ENCODE measurements at places on chromosomes 5 and 9. TPM values are rescaled to one million over a fixed set of nuclear protein-coding genes. Genes with fewer than 3 reads are reported as not detected.

The CCNJL gene
- 1.2 TPM for total RNA-seq

The MEGF10 gene
- total RNA-seq = 2.9 TPM

The ACOT12 gene
- total RNA-seq = not detected

The SAPCD2 gene
- total RNA-seq = 0.40 TPM

The PCDHGA1 gene
- 0.83 TPM for total RNA-seq

The DAB2IP gene
- total RNA-seq = 54.4 TPM

DNA sequence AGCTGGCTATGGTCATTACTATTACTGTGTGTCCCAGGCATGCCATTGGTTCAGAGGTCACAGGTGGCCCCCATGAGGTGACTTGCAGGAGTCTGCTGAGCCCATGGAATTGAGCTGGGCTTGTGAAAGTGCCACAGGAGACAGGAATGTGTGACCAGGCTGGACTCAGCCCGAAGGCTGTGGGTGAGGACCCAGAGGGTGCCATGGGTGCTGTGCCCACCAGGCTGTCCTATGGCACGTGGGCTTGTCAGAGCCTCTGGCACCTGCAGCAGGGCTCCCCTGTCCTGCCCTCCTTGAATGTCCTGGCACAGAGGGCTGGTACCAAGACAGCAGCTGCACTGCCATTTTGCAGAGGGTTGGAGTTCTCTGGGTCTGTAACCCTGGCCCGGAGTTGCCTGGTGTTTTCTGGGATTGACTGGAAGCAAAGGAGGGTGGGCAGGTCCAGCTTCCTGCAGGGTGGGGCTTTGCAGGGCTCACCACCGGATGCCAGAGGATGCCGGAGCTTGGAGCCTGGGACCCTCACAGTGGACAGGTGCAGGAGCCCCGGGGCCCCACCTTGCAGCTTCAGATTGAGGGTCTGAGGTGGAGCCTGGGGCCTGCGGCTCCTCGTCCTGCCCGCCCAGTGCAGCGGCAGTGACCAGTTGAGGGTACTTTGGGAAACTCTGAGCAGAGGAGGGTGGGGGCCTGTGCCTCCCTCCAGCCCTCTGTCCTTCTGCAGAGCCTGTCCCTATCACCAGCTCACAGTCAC, 14.2 kb downstream of the COL5A1 start:
- no peak for DNase-seq

- DNase-seq = no peak
Measured at GRCh38 chr5:128528637-128529255, 9.3 kb downstream of the FBN2 start.

DNA sequence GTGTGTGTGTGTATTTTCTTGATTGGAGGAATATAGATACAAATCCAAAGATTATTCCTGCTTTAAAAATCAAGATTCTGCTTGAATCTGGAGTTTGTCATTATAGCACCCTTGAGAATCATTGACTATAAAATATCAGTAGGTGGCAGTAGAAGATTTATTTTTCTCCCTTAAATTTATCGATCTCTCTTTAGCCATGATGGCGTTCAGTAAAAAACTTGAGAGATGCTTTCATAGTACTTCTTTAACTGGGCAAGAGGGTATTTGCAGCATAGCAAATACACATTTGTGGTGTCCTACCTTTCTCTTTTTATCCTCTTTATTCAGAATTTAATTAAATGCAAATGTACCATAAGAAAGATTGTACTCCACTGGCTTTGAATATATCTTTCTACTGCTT, 307.7 kb downstream of the ADGRV1 start:
- DNase-seq = no peak

DNA sequence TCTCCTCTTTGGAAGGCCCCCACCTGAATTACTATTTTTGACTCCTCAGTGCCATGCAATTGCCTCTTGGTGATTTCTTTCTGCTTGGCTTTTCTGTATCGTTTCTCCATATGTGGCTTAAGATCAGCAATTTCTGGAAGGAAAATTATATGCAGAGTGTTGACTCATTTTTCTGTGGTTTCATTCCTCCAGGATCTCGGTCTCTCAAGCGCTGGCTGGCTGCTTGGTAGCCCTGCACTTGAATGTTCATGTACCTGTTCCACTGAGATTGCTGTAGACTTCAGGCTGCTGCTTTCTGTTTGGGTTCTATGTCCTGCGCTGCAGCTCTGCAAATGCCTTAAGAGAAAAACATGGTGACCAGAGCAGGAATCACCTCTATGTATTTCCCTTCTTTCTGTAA, 77.6 kb downstream of the INIP start:
- DNase-seq = no peak

DNA sequence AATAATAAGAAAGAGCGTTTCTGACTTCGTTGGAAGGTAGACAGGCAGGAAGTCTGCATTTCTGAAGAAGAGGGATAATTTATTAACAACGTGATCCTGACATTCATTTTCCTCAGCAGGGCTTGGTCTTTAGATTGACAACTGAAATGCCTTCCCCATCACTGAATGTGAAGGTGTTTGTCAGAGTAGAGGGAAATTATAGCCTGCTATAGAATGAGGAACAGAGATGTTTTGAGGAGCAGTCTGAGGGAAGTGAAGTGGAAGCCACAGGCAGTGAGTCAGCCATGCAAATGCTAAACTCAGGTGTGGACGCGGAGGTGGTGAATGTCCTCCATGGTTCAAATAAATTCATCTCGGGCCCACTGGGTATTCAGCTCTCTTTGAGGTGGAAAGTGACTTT, 30.5 kb downstream of the C7 start:
- no peak for DNase-seq

DNA sequence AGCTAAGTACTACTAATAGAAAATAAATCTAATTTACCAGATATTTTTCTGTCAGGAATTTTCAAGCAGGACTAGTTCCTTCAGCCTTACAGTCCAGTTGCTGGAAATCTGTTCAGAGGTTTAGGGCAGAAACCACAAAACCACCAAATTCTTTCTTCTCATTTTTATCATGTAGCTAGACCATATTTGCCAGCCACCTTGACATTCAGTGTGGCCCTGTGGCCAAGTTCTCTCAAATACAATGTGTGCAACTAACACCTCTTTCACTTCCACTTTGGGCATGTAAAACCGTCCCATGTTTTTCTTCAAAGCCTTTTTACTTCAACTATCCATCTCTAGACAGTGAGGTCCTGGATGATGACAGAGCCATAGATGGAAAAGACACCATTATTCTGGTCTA, 1133.2 kb upstream of the CDH18 start:
- no peak for DNase-seq

- no peak for DNase-seq
Measured at GRCh38 chr5:50875002-50875344, 208.5 kb downstream of the PARP8 start.

- DNase-seq = no peak
Measured at GRCh38 chr9:110058304-110058953, 149.5 kb downstream of the C9orf152 start.

DNA sequence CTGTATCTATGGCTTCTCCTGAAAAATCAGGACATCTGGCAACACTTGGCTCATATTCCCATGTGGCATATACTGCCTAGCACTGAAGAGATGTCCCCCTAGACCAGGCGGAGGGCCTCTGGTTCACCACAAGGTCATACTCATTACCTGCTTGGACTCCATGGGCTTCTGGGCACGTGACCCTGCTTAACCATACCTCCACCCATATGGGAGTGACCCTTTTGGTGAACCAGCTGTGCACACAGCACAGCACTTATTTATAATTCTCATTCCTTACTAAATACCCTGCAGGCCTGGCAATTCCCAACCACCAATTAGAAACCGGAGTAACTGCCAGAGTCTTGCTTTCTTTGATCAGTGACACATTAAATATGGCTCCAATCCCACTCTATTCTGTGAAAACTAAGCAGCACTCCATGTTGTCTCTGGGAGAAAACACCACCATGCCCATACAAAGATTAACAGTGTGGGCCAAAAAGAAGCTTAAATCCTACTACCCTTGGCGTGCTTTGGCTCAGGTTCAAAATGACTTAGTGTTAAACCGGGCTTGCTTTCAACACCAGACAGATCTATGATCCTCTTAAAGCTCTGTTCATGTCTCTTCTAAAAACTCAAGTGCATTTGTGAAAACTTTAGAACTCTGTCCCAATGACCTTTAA, 57.7 kb downstream of the MTMR12 start:
- no peak for DNase-seq

DNA sequence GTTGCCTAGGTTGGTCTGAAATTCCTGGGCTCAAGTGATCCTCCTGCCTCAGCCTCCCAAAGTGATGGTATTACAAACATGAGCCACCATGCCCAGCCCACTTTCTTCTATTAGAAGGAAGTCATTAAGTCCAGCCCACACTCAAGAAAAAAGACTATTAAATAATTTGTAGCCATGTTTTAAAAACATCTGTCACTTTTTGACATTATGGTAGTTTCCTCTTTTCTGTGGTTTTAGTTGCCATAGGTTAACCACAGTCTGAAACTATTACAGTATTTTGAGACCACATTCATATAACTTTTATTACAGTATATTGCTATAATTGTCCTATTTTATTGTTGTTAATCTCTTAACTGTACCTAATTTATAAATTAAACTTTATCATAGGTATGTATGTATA, 31.9 kb upstream of the C5orf24 start:
- no peak for DNase-seq

- DNase-seq = no peak
Measured at GRCh38 chr9:9061627-9062026, 1262.0 kb upstream of the DMAC1 start.

DNA sequence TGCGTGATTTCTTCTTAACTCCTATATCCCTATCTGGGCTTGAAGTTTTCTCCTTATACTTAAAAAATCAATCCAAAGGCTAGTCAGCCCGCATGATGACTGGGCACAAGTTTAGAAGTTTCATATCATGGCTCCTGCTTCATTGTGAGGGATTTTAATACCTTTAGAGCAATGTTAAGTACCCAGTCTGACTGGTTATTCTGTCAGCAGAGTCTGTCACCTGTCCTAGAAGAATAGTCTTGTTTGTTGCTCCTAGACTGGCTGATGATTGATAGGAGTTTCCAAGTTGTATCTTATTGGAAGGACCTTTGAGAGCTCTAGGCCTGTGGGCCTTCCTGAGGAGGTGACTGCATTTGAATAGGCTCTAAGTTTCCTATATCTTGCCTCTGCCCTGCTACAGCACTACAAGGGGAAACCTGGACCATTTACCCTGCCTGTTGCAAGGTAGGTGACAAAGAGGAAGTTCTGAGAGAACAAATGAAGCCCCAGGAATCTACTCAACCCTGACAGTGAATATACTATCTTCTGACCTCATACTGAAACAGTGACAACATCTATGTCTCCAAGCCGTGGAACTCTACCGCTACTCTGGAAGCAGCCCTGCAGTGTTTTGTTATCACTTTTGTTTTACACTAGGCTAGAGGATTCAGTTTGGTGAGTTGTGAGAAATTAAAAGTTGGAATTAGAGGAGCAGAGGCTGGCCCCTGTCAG, 66.5 kb downstream of the F2RL2 start:
- no peak for DNase-seq

DNA sequence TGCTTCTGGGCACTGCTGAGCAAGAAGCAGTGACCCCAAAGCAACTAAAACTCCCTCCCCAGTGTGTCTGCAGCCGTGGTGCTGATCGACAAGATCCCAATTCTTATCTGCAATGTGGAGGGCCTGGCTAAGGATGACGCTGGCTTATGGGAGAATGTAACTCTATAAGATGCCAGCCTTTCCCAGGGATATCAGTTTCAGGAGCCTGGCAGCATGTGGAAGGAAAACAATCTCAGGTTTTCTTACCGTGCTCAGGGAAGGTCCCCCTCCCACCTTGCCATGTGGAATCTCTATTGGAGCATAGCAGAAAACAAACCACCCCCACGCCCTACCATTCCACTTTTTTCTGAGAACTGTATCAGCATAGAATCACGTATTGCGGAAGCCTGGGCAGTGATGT, 87.7 kb upstream of the PTPN3 start:
- DNase-seq = peak; percentile 62

- DNase-seq = no peak
Measured at GRCh38 chr5:31225118-31225517, 31.6 kb downstream of the CDH6 start.

- DNase-seq = no peak
Measured at GRCh38 chr9:37549527-37549926, 26.7 kb downstream of the FBXO10 start.

DNA sequence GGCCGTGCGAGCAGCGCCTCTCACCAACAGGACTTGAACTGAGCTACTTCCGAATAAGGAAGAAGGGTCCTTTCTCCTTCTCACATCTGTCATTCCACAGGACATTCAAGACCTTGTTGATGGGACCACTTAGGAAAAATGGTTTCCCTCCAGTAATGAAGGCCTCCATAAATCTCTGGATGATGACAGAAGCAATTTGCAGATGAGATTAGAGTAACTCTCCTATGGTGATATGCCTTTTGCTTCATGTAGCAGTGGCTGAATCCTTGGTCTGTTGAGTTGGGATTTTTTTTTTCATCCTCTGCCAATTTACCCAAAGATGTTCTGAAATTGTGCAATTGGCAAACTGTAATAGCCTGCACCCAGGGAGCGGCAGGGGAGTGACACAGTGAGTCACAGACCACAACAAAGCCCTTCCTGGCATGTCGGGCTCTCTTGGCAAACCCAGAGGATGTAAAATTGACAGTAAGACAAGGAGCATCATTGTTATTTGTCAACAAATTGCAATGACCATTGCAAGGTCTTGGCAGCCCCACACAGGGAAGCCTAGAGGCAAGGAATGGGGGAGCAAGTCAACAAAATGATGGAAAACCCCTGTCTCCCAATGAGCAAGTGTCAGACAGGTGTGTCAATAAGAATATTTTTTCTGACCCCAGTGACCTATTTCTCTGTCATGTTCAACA, 275.9 kb downstream of the ACTL7B start:
- no peak for DNase-seq

- DNase-seq = no peak
Measured at GRCh38 chr5:53298841-53299240, 181.6 kb upstream of the FST start.

DNA sequence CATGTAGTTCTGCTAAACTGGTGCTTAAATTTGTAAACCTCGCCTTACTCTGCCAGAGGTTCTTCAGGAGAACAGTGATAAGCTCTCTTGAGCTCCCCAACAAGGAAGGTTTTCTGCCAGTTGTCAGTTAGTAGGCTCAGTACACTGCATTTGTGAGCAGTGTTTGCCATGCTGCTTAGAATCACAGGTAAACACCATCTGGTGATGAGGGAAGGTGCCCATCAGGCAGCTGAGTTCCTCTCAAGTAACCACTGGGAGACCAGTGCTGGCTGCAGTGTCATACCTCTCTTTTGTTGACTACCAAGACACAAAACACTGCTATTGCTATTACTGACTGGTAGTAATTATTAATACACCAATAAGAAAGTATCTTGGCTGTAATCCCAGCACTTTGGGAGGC, 186.2 kb upstream of the OTULINL start:
- no peak for DNase-seq

- no peak for DNase-seq
Measured at GRCh38 chr5:40514976-40515375, 164.7 kb upstream of the PTGER4 start.
